ENCODE measurements at places on chromosomes 16 and 17.

DNA sequence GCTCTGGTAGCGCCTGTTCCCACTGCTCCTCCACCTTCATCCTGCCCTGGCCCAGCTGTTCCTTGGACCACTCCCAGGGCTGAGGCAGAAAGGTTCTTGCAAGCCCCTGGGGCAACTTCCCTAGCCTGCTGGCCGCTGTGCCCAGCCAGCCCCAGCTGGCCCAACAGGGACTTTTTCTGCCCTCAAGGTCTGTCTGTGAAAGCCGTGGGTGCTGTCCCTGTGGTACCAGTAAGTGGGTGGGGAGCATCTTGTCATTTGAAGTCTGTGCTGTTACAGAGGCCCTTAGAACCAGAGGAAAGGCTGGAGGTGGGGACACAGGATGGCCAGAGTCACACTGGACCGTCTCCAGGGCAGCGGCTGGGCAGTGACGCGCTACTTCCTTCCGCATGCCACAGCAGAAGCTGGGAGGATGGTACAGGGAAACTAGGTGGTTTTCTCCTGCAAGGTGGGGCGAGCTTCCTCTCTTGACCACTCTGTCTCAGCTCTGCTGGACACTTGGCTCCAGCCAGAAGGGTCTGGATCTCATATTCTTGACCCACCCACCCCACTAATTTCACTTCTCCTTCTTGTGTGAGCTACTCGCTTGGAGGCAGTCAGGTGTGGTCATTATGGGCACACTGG is 87.8 kb downstream of the PLCG2 start:
- DNase-seq: no peak

DNA sequence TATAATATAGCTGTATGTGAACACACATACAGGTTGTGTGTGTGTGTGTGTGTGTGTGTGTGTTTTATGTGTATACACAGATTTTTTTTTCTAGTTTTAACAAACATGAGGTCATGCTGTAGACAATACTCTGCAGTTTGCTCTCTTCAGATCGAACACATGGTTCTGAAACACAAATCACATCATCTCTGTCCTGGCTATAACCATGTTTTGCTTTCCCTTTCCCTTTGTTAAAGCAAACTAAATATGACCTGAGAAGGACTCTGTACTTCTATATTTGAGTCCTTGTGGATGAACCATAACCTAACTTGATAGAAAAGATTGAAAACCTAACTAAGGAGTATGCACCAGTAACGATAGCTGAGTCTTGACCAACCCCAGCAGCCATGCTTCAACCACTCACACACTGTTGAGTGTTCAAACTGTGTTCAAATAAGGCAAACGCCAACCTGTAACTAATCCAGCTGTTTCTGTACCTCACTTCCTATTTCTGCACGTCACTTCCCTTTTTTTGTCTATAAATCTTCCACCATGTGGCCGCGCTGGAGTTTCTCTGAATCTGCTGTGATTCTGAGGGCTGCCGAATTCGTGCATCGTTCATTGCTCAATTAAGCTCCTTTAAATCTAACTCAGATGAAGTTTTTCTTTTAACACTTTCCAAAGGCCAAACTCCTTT is 303.8 kb downstream of the HS3ST3B1 start:
- DNase-seq: no peak

DNA sequence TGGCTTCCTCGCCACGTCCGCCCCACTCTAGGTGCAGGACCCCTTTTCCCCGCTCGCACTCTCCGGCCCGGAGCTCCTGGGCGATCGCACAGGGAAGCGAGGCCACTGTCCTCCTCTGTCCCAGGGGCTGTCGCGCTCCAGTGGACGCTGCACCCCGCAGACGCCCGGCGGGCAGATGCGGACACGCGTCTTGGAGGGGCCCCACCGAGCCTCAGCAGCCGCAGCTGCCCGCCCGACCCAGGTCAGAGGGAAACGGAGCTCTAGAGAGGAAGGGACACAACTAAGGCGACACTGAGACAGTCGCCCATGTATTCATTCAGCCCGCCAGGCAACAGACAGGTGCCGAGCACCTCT is 726 bp upstream of the SLC13A5 start:
- DNase-seq: no peak

DNA sequence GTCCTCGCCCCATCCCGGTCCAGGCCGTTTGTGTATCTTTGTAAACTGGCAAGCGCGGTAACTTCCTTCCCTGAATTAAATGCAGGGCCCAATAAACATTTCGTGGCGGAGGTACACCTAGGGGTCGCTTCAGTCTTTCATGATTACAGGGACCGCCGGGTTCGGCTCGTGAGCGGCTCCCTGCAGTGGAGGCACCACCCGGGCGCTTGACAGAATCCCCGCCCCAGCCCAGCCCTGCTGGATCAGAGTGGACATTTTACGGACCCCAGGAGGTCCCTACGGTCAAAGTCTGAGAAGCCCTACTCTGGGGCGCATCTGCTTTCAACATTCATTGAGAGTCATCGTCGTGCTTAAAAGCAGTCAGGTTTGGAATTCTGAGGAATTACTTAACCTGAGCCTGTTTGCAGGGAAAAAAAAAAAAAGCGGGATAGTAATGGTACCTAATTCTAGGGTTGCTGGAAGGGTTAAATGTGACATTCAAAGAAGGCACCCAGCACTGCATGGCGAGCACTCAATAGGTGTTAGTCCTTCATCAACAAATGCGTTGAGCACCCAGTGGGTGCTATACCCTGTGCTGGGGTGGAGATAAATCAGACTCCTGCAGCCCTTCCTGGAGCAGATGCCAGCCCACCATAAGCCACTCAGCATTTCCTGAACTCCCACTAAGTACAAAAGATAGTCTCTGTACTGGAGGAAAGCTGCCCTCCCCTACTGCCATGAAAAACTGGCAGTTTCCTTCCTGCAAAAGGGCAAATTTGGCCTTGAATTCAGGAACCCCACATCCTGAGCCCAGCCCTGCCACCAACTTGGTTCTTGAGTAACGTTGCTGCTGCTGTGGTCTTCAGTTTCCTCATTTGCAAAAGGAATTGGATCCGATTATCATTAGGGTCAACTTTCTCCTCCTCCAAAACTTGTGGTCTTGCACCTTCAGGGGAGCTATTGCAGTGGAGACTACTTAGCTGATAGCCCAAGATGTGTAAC is 658 bp upstream of the DUSP3 start:
- no peak for DNase-seq

GRCh38 chr17:57694051-57694450 is 51.0 kb downstream of the CCDC182 start:
- no peak for DNase-seq

GRCh38 chr16:75742424-75743047 is 16.2 kb upstream of the CPHXL start:
- DNase-seq: no peak

DNA sequence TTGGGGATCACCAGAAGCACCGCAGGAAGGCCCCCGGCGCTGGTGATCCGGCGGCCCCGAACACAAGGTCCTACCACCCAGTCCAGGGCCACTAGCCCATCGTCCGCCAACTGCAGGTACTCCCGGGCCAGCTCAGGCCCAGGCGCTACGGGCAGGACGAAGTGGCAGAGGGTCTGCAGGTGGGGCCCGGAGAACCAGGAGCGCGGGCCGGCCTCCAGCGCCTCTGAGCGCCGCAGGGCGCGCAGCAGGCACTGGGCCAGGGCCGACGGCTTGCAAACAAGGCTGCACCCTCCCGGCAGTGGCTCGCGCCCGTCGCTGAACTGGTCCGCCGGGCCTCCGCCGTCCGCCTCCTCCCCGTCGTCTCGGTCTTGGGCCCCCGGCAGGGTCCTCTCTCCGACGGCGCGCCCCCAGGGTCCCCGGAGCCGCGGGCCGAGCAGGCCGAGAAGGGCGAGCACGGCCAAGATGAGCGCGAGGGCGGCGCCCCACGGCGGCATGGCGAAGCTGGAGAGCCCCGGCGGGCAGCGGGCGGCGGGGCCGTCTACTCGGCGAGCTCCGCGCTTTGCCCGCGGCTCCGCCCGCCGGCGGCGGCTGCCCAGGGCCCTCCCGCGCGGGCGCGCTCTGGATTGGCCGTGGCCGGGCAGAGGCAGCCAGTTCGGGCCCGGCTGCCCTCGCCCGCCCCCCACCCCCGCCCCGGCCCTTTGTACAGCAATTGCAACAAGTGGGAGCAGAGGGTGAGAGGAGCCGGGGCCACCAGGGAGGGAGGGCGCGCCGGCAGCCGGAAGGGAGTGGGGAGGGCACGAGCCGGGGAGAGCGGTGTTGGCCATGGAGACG is at the start of gene ABHD15:
Gene ABHD15, minus strand, starts transcription at position 565 of the 831 bp plus-strand sequence. Its CDS starts 71 bp downstream, at position 494.
- peak; percentile 66 for DNase-seq

GRCh38 chr16:22712471-22712870 is 101.5 kb upstream of the HS3ST2 start:
- no peak for DNase-seq

- DNase-seq: no peak
These were observed 18.4 kb downstream of the SDR42E1 start for GRCh38 chr16:81992859-81993258.

DNA sequence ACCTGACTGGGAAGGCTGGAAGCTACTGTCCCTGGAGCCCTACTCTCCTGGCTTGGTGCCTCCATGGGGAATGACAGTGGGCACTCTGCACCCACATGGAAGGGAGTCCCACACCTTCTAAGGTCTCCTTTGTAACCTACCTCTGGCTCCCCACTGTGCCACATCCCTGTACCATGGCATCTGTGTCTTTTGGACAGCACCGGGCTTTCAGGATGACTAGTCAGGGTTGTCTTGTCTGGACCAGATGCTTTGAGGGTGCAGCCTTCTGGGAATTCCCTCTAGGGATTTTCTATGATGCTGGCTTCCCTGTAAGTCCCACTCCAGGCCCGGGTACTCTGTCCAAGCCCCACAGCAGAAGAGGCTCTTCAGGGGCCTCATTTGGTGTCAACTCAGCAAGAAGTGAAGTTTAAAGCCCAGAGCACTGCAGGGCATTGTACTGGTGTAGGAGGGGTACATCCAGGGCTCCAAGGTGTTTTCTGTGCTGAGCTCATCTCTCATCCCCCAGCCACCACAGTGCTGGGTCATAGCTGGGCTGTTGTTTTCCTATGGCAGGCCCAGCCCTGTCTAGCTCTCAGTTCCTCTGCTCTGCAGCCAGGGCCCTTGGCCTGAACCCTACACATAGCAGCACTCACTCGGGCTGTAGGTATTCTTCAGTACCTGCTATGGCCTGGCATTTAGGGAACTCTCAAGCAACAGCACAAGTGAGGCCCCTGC is 255.3 kb downstream of the CPPED1 start:
- no peak for DNase-seq

GRCh38 chr17:74152591-74153455 is 50.7 kb upstream of the RPL38 start:
- no peak for DNase-seq

DNA sequence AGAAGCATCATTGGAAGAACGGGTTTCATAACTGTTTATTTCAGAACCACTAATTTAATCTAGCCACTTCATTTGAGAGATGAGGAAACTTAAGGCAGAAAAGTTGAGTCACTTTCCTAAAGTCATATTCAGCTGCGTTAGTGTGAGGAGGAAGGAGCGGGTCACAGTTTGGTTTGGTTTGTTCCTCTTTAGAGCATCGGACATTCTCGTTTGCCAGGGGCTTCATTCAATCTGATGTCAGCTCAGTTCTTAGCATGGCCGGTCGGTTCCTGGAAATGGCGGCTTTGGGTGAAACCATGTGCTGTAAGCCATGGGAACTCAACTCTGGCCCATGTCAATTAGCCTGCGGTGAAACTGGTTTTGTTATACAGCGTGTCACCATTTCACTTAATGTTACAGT is 186.5 kb downstream of the LGALS9B start:
- DNase-seq: no peak

- DNase-seq: no peak
These were observed 46.1 kb downstream of the CHD9 start for GRCh38 chr16:53100889-53101288.

DNA sequence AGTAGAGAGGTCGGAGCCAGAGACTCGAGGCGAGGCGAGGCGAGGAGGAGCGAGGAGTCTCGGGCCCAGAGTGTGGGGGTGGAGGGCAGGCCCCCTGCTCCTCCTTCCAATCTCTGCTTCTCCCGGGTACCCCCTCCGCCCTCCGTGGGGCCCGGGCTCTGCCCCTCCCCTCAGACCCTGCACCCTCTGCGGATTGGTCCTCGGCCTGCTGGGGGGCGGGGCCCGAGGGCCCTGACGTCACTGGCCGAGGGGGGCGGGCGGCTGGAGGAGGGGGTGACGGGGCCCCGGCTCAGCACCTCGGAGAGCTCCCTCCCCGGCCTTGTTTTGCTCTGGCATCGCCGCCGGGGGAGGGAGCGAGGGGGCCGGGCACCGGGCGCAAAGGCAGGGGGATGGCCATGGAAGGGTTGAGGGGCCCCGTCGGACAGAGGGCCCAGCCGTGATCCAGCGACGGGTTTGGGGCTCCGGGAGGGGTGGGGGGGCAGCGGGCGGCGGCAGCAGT is at the start of gene RUNDC3A:
Gene RUNDC3A, plus strand, starts transcription at position 282 of the 499 bp plus-strand sequence. CDS start 232 bp downstream, outside the sequence.
- peak; percentile 69 for DNase-seq

DNA sequence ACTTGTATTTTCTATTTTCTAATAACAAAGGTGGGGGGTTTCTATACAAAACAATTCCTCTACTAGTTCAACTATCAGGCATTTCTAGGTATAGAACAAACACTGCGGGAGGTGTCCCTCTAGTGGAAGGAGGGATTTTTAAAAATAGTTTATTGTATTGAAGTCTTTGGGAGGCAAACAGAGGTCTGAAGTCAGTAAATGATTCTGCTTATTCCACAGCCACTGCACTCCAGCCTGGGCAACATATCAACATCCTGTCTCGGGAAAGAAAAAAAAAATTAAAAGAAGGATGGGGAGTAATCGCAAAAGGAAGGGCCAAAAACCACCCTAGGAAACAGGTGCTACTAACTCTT is 648 bp upstream of the ERCC4 start:
- peak; percentile 41 for DNase-seq

DNA sequence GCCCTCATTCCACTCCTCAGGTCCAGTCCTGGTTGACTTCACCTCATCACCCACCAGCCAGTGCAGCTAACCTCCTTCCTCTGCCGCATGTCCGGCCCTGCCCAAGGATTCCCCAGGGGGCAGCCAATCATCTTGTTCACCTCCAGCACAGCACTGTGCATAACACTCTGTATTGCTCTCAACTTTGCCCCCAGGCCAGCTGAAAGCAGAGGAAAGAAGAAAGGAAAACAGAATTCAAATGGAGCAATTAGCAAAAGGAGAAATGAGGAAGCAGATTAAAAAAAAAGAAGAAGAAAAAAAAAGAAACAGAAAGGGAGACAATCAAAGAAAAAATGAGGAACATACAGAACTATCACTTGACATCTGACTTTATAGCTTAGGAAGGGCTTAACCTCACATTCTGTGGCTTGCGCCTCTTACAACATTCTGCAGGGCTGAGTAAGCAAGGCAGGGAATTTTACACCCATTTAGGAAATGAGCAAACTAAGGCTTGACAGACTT is 26.1 kb downstream of the GAS7 start:
- DNase-seq: no peak

GRCh38 chr16:12611916-12612597 is 191.6 kb downstream of the CPPED1 start:
- no peak for DNase-seq

- DNase-seq: peak; percentile 39
These were observed 107.0 kb downstream of the PLCG2 start for GRCh38 chr16:81885976-81886586.

- DNase-seq: peak; percentile 71
These were observed 20.0 kb downstream of the ST6GALNAC1 start for GRCh38 chr17:76623271-76624146.
